Cortex of kidney (tissue), 1 donor: ENCODE measurements at places on chromosomes 1 and 21.

- DNase-seq: no peak
Observed at GRCh38 chr1:41862384-41863221, 56.1 kb downstream of the HIVEP3 start.

DNA sequence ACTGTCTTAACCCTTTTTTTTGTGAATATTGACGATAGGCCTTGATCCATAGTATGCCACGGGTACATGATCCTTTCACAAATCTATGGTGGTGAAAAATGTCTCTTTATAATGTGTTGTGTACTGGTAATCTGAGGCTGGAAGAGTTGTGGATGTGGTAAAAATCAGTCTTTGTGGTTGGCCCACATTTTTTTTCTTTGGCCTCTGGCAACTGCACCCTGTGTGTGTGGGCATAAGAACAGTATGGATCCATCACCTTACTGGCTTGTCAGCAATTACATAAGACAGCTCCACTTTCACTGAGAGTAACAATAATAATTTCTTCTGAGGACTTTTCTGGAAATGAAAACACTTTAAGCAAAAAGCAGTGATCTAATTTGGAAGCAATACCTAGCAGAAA lies 101.6 kb downstream of the GABPA start:
- no peak for DNase-seq

GRCh38 chr1:81703391-81703755 lies 97.4 kb upstream of the ADGRL2 start:
- no peak for DNase-seq

DNA sequence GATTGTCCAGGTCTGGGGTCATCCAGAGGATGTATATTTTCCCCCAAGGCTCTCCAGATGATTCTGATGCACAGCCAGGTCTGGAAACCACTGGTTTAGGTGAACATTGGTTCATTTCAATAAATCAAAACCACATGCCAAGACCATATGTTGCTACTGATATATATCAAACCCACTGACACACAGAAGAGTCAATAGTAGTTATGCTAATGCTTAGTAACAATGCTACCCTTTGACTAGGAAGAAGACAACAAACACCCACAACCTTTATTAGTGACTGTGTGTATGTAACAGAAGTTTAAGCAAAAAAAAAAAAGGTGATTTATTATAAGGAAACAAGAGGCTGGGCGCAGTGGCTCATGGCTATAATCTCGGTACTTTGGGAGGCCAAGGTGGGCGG lies 35.6 kb upstream of the POU2F1 start:
- no peak for DNase-seq

DNA sequence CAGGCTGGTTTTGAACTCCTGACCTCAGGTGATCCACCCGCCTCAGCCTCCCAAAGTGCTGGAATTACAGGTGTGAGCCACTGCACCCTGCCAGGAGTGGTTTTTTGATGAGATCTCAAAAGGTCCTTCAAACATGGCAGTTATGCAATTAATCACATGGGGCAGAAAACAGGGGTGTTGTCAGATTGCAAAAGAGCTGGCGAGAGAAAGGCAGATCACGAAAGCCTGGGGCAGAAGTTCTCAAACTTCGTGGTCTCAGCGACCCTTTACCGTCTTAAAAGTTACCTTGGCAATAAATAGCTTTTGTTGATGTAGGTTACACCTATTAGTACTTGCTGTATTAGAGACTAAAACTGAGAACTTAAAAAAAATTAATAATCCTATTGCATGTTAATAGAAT lies 16.1 kb downstream of the CNR2 start:
- DNase-seq: no peak

DNA sequence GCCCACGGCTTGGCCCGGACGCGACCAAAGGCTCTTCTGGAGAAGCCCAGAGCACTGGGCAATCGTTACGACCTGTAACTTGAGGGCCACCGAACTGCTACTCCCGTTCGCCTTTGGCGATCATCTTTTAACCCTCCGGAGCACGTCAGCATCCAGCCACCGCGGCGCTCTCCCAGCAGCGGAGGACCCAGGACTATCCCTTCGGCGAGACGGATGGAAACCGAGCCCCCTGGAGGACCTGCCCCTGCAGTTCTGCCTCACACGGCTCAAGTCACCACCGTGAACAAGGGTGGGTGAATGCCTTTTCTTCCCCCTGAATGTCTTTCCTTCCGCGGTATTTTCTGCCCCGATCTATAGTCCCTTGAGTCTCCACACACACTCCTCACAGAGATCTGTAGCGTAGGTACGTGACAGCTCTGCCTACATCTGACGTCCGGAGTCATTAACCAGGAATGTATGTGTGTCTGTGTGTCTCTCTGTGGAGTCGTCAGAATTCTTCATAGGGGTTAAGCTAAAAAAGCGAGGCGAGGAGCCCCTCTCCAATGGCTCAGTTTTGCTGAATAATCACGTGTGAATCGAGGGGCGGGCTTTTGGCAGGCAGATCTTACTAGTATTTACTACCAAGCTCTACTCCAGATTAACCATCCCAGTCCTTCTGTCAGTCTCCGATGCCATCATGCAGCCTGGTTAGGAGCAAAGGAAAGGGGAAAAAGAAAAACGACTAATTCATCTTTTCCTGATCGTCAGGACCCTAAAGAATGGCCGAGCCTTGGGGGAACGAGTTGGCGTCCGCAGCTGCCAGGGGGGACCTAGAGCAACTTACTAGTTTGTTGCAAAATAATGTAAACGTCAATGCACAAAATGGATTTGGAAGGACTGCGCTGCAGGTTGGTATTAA lies at the start of gene CDKN2C:
TSS of gene CDKN2C (plus strand) at position 635 of the 898 bp plus-strand sequence. CDS start at position 759, 124 bp downstream.
- DNase-seq: no peak

DNA sequence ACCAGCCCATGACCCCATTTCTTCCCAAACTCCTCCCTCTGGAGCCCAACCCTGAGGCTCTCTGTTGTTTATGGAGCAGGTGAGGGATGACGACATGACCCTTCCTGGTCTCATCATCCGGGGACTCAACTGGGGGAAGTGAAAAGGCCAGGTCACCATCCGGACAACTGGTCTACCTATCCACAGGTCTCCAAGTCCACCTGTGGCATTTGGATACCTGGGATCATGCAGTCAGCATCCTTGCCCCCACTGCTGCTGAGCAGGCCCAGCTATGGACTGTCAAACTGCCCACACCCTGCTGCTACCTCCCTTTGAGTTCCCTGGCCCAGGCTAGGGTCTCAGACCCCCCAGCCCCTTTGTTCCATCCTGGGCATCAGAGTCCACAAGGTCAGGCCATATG lies 60.0 kb upstream of the LAPTM5 start:
- DNase-seq: no peak

- DNase-seq: no peak
Observed at GRCh38 chr1:1778663-1779319, 521 bp upstream of the NADK start.

DNA sequence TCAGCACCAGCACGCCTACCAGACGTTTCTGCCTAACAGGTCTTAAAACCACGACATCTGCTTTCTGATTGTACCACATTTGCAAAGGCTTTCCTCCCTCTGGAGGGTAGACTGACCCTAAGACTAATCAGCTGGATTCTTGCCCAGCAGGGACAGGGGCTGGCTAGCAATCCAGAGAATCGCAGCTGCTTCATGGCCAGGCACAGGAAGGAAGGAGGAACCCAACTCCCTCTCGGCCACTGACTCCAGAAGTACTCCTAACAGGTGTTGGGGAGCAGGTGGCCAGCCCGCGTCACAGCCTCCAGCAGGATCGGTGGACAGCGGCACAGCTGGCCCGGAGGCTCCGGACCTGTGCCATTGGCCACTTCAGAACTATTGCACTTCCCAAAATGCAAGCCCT lies 180.8 kb downstream of the NPHP4 start:
- no peak for DNase-seq

DNA sequence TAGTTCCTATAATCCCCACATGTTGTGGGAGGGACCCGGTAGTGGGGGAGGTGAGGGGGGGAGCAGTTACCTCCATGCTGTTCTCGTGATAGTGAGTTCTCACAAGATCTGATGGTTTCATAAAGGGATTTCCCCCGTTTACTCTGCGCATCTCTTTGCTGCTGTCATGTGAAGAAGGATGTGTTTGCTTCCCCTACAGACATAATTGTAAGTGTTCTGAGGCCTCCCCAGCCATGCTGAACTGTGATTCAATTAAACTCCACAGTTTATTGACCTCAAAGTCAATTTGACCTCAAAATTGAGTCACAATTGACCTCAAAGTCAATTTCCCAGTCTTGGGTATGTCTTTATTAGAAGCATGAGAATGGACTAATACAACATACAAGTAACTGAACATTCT lies 19.7 kb downstream of the DPH5 start:
- DNase-seq: no peak

- no peak for DNase-seq
Observed at GRCh38 chr1:156284112-156284511, at the start of gene TMEM79. TSS of gene TMEM79 (plus strand) at chr1:156284325. CDS start at chr1:156285227, 902 bp downstream.

GRCh38 chr1:113141650-113142473 lies 68.9 kb downstream of the LRIG2 start:
- DNase-seq: no peak

- no peak for DNase-seq
Observed at GRCh38 chr1:234072793-234073192, 168.3 kb downstream of the SLC35F3 start.

GRCh38 chr1:87513255-87513654 lies 184.6 kb downstream of the LMO4 start:
- DNase-seq: no peak

- DNase-seq: no peak
Observed at GRCh38 chr1:85116856-85117255, 68.6 kb upstream of the MCOLN3 start.

DNA sequence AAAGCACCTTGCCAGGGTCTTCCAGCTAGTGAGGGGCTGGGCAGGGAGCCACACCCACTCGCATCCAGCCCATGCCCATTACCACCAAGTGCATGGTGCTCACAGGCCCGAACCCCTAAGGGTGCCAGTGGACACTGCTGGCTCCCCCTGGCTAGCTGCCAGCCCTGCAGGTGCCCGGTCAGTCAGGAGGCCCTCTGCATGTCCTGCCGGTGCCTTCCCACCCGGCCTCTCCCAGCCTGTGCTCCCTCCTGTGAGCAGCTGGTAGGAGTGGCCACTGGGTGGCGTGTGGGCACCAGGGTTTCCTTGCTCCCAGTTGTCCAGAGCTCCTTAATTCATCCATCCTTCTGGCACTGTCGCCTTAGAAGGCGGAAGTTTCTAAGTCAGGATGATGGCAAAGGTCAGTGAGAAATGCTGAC lies 33.4 kb downstream of the QSOX1 start:
- DNase-seq: no peak

DNA sequence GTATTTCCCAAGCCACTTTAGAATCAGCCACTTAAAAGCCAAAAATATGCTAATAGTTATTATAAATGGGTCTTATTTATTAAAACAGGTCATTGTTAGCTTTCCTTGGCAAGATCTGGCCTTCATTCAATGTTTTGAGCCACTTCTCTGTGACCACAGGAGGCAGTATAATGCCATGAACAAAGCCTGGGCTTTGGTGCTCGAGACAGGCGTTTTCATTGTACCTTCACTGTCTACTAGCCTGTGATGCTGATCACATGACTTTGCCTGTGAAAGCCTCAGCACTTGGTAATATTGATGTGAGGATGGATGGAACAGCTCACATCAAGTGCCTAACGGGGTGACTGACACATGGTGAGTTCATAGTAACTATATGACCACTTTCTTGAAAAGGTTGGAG lies 217.0 kb downstream of the RWDD3 start:
- no peak for DNase-seq

- DNase-seq: no peak
Observed at GRCh38 chr1:215002471-215002870, 80.1 kb upstream of the KCNK2 start.

GRCh38 chr1:17434016-17434415 lies 5.5 kb downstream of the RCC2 start:
- no peak for DNase-seq
